Right kidney (tissue), 9 donors: ENCODE measurements at places on chromosomes 12 and 14.

DNA sequence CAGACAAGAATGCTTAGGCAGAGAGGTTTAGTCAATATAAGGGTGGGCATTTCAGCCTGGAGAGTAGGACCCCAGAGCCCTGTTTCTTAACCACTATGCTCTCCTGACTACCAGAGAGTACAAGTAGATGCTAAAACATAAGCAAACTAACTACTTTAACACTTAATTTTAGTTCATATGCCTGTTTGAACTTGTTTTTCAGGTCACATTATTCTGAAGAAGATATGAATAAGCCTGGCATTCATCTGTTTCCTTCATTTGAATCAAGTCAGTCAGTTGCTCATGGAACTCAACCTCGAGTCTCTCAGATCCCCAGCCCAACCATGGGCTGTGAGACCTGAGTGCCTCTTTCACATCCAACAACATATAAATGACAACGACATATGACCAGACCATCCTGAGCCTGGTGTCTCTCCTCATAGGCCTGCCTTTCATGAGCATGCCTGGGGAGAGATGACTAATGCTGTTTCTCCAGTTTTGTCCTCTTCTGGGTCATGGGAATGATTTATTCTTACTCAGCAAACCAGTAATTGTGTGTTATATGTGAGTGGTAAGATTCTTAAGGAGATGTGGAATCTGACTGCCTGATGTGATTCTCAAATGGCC, 251.1 kb upstream of the BTG1 start:
- DNase-seq = no peak

- DNase-seq = no peak
These were observed 333.7 kb upstream of the OR4E1 start for GRCh38 chr14:22007363-22007762.

DNA sequence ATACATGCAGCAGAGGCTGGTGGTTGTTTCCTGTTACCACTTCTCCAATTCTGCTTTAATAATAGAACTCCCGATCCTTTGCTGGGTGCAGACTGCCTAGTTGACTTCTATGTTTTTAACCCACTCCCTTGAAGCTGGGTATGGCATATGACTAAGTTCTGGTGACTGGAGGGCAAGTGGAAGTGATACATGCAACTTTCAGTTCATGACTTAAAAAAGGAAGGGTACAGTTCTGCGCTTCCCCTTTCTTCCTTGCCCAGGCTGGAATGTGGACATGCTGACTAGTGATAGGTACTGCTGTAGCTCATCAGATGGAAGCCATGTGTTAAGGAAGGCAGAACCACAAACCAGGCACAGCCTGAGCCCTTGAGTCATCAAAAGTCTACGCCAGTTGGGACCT, 2.4 kb upstream of the A2M start:
- no peak for DNase-seq

GRCh38 chr12:6065131-6065862, 59.2 kb downstream of the VWF start:
- DNase-seq = no peak

GRCh38 chr12:54958048-54958658, 26.4 kb downstream of the TESPA1 start:
- peak; percentile 7 for DNase-seq

- no peak for DNase-seq
These were observed 11.3 kb upstream of the SAMD4A start for GRCh38 chr14:54555651-54556050.

- DNase-seq = no peak
These were observed 99.5 kb downstream of the NUAK1 start for GRCh38 chr12:106039242-106039641.

- DNase-seq = no peak
These were observed 156.3 kb downstream of the NUBPL start for GRCh38 chr14:31717294-31718085.
